ENCODE measurements at places on chromosomes 7 and 10. TPM values are rescaled to one million over a fixed set of nuclear protein-coding genes. Genes with fewer than 3 reads are reported as not detected.

AGBL3 gene
- total RNA-seq, result 0.34 TPM

CRHR2 gene
- not detected for total RNA-seq

SMKR1 gene
- total RNA-seq, result 0.33 TPM

CYP26C1 gene
- not detected for total RNA-seq

Measured in melanocyte of skin (primary cell).